Spleen (tissue), 13 donors: ENCODE measurements at places on chromosomes 1 and 21.

- no peak overlapping the region for H3K4me3 ChIP-seq
- no peak overlapping the region for H3K27ac ChIP-seq
- peaks cover 39% of the 10 kb centered on the region for H3K4me1 ChIP-seq
- DNase-seq: peak; percentile 64
These were observed 4.1 kb upstream of the PTAFR start for GRCh38 chr1:28180306-28181305.

GRCh38 chr1:6239213-6239752 is 3.5 kb upstream of the ICMT start:
- no peak for DNase-seq
- peaks cover 57% of the 10 kb centered on the region for H3K27me3 ChIP-seq
- H3K36me3 ChIP-seq: no peaks in the 10 kb centered on the region

DNA sequence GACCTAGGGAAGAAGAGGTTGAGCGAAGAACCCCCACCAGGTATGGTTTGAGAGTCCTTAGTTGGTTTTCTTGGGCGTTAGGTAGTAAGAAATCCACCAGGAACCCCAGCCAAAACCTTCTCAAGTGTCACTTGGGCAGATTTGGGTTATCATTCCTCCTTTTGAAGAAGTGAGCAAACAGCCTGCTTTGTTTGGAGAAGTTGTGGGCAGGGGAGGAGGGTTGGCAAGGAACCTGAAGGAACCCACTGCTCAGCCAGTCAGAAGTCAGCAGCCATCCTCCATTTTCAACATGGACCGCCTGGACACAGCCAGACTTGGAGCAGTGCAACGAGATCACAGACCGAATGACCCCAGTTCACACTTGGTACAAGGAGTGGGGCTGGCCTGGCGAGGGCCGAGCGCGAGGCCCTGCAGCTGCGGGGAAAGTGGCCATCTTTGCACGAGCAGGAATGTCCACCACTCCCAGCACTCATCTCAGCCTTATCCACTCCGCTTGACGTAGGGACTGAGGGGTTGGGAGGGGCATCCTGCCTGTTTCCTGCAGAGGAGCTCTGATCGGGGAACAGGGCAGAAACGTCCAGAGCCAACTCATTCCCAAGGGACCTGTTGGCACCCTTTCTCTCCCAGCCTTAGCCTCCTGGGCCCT is 7.2 kb downstream of the ADPRS start:
- H3K36me3 ChIP-seq: peaks cover 43% of the 10 kb centered on the region
- DNase-seq: peak; percentile 47
- no peak overlapping the region for H3K4me3 ChIP-seq
- H3K27ac ChIP-seq: peak overlapping the region; percentile 33
- H3K4me1 ChIP-seq: peaks cover 74% of the 10 kb centered on the region

DNA sequence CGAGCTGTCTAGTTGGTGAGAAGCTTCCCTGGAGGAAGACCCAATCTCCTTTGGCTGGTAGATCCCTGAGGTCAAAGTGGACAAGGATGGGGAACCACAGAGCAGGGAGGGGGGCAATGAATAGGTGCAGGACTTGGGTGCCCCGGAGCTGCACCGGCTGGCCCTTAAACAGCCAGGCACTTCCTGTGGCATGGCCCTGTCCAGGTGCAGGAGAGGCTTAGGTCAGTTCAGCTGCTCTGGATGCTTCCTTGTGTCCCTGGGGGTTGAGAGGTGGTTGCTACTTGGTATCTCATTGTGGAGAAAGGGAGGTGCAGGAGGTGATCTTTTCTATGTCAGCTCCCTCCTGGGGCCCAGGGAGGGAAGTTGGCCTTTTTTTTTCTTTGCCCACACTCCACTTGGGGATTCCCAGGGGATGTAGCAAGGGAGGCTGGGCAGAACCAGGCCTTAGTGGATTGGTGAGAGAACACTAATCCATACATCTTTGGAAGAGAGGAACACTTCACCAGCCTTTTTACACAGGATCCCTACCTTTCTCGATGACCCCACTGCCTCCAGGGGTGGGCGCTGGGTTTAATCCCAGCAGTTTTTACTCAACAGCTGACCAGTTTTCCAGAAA is 1.2 kb upstream of the ST3GAL3 start:
- H3K27me3 ChIP-seq: no peaks in the 10 kb centered on the region
- H3K4me3 ChIP-seq: peak overlapping the region; percentile 95
- H3K27ac ChIP-seq: no peak overlapping the region
- no peak for DNase-seq
- peaks cover 6% of the 10 kb centered on the region for H3K4me1 ChIP-seq
- H3K36me3 ChIP-seq: peaks cover 56% of the 10 kb centered on the region

- no peak for DNase-seq
- no peaks in the 10 kb centered on the region for H3K36me3 ChIP-seq
- H3K4me3 ChIP-seq: no peak overlapping the region
- no peak overlapping the region for H3K27ac ChIP-seq
- peaks cover 35% of the 10 kb centered on the region for H3K4me1 ChIP-seq
These were observed 126.7 kb downstream of the EIF4G3 start for GRCh38 chr1:21050031-21050430.
